Panc1 (cell line): ENCODE measurements at places on chromosomes 5 and 9. TPM values are rescaled to one million over a fixed set of nuclear protein-coding genes. Genes with fewer than 3 reads are reported as not detected.
A peak's percentile ranks its signal among the peaks of the same experiment; 100 is the strongest.

- no peak for DNase-seq
Observed at GRCh38 chr5:10364186-10364689, 10.7 kb downstream of the MARCHF6 start.

Gene PCDHGC5
- total RNA-seq: 0.36 TPM

GRCh38 chr5:176535101-176535663 is 2.0 kb downstream of the RNF44 start:
- no peak for DNase-seq

Gene PCDHGB7
- 6.7 TPM for total RNA-seq

Gene IL3
- total RNA-seq: not detected

Gene TMEM174
- not detected for total RNA-seq

GRCh38 chr5:119405419-119405818 is 46.9 kb upstream of the HSD17B4 start:
- no peak for DNase-seq

Gene GRXCR2
- not detected for total RNA-seq

DNA sequence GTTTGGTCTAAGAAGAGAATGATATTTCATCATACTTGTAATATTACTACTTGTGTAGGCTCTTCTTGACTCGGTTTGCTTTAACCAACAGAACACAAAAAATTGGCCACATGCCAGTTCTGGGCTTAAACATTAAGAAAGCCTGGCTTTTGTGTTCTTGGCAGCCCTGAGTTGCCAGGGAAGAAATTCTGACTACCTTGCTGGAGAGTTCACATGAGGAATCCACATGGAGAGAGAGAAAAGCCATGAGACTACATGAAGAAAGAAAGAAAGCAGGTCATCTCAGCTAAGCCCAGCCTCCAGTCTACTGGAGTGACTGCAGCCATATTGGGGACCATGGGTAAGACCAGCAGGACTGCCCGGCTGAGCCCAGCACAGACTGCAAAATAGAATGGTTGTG is 524.8 kb downstream of the RAB3C start:
- DNase-seq: no peak

- DNase-seq: peak; percentile 32
Observed at GRCh38 chr9:107425101-107426025, 64.2 kb downstream of the KLF4 start.

Gene PNPLA7
- 3.9 TPM for total RNA-seq

Gene CACFD1
- 13.9 TPM for total RNA-seq

GRCh38 chr5:16618138-16618897 is 1.5 kb upstream of the RETREG1 start:
- DNase-seq: no peak

GRCh38 chr9:112489039-112489546 is 2.5 kb downstream of the KIAA1958 start:
- DNase-seq: no peak

DNA sequence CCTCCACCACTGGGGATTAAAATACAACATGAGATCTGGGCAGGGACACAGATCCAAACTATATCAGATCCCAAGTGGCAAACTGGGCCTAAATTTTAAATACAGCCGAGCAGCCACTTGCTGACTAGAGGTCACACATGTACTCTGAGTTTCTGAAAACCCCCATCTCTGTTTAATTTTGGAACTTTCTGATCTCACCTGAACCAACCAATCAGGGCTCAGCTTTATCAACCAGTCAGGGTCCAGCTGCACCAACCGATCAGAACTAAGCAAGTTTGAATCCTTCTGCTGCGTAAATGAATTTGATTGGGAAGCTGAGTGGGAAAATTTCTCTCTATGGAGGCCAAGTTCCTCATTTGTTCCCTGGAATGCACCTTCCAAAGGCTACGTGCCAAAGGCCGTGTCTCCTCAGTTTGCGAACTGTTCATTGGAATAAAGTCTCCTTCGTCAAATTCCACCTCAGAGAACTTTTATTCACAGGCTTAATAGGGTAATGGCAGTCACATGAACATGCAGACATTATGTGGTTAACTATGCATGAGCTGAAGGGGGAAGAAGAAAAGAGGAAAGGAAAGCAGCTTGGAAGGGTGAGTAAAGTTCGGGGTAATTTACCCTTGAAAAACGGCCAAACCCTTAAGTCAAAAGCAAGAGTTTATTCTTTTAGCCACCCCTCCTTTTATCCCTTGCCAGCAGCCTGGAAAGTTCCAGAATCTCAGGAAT is 3.7 kb downstream of the CD180 start:
- no peak for DNase-seq

DNA sequence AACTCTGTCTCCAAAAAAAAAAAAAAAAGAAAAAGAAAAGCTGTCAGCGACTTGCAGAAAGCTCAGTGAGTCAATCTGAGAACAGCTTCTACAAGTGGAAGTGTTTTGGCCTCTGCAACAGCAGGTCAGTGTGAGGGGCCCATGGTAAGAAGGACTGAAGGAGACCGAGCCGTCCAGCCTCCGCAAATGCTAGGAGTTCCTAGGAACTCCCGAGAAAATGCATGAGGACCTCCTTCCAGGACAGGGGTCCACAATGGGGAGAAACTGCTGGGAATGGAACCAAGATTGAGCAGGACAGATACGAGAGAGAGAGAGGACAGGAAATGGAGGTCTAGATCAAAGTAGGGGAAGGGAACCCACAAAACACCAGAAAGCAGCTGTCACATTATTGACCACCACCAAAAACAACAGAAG is 180.5 kb downstream of the CRB2 start:
- no peak for DNase-seq

DNA sequence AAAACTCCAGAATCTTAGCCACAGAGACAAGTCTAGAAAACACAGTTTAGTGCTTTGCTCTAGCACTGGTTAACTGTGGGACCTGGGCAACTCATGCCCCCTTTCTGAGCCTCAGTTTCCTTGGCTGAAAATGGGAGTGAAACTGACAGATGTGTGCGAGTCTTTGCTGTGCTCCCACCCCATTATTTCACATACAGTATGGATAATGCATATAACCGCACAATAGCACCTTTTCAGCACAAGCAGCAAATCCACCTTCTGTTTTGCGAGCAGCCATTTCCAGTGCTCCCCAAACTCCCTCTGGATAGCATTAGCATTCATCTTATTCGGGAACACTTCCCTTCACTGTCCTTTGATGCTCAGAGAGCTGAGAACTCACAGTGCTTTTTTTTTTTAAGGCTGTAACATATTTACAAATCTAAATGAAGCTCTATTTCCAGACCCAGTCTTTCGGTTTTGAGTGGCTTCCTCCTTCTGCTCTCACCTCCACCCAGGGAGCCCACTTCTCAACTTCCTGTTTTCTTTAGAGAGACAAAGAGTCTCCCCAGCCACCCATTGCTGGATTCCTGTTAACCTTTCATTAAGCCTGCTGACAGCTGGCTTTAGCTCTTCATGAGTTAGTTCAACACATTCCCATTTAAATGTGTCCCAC is 49.2 kb downstream of the TIMD4 start:
- no peak for DNase-seq

- no peak for DNase-seq
Observed at GRCh38 chr5:155587458-155587857, 573.9 kb downstream of the KIF4B start.

Gene TRAF1
- 4.7 TPM for total RNA-seq

Gene IRX1
- not detected for total RNA-seq

DNA sequence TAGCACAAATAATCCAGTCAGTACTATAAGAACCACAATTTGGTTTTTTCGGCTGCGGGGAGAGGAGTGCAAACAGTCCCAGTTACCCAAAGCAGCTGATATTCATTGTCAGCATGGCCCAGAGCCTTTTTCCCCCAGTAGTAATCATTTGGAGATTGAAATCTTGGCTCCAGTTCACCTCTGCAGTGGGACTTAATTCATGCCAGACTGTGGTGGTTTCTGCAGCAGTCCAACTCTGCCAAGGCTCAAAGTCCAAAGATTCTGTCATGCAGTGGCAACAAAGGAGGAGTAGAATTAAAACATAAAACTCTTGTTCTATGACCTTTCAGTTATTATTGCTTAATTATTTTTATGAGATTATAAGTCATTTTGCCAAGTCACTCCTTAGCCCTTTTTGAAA is 25.0 kb upstream of the TRIM36 start:
- DNase-seq: no peak

Gene SRP19
- 55.8 TPM for total RNA-seq

GRCh38 chr5:123549256-123549904 is 37.4 kb downstream of the CSNK1G3 start:
- DNase-seq: no peak

DNA sequence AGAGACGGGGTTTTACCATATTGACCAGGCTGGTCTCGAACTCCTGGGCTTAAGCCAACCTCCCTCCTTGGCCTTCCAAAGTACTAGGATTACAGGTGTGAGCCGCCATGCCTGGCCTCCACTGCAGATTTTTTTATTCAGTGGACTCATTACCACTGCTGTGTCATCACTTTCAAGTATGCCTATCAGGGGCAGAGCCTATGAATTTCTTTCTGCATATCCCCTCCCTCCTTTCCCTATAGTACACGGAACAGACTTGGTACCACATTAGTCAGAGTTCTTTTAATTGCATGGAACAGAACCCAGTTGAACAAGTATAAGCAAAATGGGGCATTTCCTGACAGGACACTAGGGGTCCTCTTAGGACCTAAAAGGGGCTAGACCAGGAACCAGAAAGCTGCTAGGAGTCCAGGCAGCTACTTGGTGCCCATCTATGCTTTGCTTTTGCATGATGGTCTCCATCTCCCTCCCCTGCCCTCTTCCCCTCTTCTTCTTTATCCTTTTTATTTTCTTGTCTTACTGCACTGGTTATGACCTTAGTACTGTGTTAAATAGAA is 5.8 kb downstream of the BSPRY start:
- DNase-seq: no peak

GRCh38 chr9:34125681-34126206 is 754 bp downstream of the DCAF12 start:
- DNase-seq: no peak

Gene EQTN
- total RNA-seq: not detected

Gene FRMD3
- 14.5 TPM for total RNA-seq

- DNase-seq: peak; percentile 84
Observed at GRCh38 chr5:74916831-74917710, 50.9 kb upstream of the FAM169A start.

- no peak for DNase-seq
Observed at GRCh38 chr9:100913257-100913656, 115.3 kb upstream of the PLPPR1 start.

- DNase-seq: no peak
Observed at GRCh38 chr9:126607086-126607485, 6.6 kb upstream of the LMX1B start.

DNA sequence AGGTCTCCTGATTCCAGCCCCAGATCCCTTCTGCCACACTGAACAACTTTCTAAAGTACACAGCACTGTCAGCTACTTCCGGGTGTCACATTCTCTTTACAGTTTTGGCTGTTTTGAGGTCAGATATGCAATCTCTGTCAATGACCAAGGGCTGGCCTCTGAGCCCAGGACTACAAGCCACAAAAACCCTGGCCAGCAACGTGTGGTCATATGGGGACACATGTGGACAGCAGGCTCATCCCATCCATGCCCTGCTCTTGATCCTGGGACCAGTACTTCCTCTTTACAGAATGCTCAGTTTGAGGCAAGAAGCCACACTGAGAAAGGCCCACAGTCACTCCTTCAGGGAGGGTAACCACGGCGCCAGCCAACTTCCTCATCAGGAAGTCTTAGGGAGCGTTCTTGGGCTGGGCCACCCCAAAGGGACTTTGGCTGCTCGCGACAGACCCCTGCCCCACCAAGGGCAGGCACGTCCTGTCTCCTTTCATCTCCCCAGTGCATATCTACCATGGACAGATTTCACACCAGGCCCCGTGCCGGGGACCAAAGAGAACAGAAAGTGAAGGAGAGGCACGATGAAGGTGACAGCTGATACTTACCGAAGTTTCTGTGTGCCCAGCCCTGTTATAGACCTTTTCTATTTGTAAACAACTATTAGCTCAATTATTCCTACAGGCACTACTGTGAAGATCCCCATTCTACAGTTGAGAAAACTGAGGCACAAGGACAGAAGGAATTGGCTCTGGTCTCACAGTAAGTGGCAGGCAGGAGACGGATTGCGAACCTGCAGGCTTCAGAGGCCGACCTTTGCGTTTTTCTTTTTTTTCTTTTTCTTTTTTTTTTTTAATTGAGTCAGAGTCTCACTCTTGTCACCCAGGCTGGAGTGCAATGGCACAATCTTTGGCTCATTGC is 37.3 kb downstream of the STK10 start:
- no peak for DNase-seq

DNA sequence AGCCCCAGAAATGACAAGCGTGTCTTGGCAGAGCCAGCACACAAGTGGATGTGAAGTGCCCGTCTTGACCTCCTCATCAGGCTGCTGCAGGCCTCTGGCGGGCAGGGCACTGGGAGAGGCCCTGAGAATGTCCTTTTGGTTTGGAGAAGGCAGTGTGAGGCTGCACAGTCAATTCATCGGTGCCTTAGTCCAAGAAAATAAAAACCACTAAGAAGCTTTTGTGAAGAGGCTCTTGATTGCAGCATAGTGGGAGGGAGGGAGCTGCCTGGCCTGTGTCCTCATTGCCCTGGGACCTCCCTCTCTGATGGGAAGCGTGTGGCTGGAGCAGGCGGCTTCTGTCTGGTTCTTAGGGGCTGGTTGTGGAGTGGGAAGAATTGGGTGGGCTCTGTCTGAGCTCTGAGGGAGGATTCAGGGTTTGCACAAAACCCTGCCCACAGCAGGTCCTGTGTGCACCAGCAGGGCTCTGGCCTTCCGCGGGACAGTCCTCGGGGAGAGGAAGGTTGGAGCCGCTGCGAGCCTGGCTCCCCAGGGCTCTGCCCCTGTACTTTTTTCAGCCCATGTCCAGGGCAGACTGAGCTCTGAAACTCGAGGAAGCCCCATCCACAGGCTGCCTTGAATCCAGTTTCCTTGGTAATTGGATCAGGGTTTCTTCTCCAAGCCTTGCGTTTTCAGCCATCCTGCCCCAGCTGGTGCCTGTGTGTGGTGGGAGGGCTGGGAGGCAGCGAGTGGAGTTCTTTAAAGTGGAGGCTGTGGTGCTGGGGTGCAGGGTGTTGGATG is 1.1 kb downstream of the HRCT1 start:
- no peak for DNase-seq

DNA sequence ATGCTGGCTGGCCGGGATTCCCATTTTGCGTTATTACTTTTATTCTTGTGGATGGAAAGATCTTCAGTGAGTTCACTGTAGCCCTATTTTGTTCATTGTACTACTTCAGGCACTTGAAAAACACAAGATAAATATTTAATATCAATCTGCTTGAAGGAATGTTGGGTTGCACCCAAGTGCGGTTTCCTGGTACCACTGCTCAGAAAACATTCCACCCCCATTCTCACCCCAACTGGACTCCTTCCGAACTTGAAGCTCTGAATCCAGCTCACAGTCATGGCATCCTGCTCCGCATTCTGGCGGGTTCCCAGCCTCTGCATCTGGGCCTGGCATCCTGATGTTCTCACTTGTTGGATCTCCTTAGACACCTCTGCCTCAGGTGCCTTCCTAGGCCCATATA is 103.2 kb downstream of the CFAP90 start:
- no peak for DNase-seq

- no peak for DNase-seq
Observed at GRCh38 chr9:15480028-15480427, 30.7 kb downstream of the PSIP1 start.
